HepG2 (cell line): ENCODE measurements at places on chromosomes 1 and 21. TPM values are rescaled to one million over a fixed set of nuclear protein-coding genes. Genes with fewer than 3 reads are reported as not detected.

OR14K1 gene
- not detected in 2 replicates for total RNA-seq

ZNF644 gene
- 51.7 and 66.7 TPM in 2 replicates for total RNA-seq

CYYR1 gene
- not detected in 2 replicates for total RNA-seq

DNA sequence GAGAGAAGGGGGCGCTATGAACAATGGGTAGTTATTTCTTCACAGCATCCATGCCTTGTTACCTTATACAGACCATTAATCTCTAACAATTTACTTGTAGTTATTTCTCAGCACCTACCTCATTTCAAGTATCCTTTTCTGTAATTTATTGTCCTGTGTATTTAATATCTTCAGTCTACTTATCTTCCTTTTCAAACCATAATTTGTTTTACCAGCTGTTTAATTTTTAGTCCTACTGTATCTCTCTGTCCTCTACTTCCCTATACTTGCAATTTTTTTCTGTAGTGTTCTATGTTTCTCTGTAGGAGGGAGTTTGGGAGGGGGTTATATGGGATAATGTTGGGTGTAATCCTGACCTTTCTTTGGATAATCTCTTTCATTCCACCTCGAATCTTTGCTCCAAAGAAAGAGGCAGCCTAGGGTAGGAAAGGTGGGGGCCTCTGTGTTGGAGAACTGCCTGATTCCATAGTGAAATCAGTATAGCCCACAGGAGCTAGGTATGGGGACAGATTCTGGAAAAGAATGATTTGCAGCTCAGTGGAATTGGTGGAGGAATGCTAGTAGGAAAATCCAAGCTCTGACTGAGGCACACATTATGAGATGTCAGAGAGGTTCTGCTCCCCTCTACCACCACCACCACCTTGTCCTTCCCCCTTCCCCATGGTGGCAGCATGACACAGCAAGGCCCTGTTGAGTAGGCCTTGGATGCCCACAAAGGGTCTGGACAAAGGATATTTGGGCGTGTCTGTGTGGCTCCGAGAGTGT is 642 bp downstream of the MLLT11 start:
- no peak for DNase-seq

DNA sequence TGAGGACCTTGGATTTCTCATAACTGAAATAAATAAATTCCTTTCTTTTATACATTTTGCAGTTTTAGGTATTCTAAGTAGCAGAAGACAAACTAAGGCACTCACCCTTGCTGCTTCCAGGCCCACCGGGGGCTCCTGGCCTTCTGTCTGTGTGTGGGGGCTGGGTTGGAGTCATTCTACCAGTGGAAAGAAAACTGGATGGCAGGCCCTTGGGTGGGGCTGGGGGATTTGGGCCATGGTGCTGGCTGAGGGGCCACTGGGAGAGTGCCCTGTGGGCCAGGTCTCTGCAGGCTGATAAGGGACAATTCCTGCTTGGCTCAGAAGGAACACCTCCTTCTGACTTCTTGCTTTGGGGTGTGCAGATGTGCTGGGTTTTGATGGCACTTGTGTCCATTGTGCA is 54.0 kb upstream of the CSF3R start:
- DNase-seq: no peak

DNA sequence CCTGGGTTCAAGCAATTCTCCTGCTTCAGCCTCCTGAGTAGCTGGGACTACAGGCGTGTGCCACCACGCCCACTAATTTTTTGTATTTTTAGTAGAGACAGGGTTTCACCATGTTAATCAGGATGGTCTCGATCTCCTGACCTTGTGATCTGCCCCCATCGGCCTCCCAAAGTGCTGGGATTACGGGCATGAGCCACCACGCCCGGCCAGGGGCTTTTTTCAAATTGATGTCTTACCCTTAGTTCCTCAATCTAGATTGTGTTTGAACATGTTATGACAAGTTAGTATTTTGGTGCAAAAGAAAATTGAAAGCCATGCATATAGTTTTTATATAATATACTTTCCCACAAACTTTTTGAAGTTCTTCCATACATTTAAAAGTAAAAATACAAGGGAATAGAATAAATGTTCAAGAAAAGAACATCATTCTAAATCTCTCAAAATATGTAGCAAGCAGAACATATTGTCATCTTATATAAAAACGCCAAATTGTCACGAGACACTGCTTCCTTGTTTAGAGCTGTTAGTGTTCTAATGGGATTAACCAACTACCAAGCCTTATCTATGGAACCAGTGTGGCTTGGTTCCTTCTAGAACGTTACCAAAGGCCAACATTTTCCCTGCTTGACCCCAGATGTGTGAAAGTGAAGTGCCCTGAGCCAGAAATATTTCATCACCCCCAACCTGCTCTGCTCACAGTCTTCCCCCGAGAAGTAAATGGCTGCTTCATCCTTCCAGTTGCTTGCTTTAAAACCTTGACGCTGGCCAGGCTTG is 9.5 kb upstream of the PLEKHM2 start:
- no peak for DNase-seq

- no peak for DNase-seq
These were observed 20.9 kb upstream of the RGL1 start for GRCh38 chr1:183783767-183784637.

- DNase-seq: no peak
These were observed 936 bp downstream of the PAQR6 start for GRCh38 chr1:156246781-156247459.
